ENCODE measurements at places on chromosomes 7 and 10.

GRCh38 chr10:133258818-133259601 is 17.7 kb downstream of the ADAM8 start:
- DNase-seq = peak; percentile 91

DNA sequence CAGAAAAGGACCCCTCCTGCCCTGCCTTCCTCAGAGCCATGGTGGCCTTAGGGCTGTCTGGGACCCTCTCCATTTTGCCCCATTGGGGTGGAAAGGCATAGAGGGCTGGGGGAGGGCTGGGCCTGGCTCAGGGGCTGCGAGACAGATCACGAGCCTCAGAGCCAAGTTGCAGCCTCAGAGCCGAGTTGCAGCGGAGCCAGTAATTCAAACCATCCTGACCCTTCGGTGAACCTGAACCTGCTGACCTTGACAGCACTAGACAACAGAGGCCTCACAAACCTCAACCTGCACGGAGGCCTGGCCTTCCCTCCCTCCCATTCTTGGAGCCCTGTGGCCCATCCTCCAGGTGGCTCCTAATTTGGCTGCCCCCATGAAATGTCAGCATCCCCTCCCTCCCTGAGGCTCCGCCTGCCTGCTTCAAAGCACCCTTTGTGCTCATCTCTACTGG is 45.4 kb downstream of the PAX2 start:
- DNase-seq = no peak

DNA sequence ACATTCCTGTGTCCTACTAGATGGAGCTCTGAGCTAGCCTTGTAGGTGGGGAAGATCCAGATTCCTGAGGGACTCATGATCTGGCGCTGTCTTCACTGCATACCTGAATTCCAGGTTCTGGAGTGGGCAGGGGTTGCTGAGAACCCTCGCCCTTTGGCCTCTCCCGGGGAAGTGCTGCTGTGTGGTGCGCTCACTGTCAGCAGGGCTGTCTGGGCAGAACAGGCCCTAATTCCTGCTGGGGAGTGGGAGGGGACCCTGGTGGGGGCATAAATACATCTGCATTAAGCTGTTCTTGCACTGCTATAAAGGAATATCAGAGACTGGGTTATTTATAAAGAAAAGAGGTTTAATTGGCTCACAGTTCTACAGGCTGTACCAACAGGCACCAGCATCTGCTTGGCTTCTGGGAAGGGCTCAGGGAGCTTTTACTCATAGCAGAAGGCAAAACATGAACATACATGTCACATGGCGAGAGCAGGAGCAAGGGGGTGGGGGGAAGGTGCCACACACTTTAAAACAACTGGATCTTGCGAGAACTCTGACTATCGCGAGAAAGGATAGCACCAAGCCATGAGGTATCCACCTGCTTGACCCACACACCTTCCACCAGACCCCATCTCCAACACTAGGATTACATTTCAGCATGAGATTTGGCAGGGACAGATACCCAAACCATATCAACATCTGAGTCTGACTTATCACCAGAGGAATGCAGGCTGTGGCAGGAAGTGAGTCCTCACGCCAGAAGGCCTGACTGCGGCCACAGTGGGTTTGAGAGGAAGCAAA is 115.0 kb downstream of the ADCY1 start:
- DNase-seq = no peak

- no peak for DNase-seq
Measured at GRCh38 chr7:116169060-116169459, 41.3 kb upstream of the TES start.

- DNase-seq = no peak
Measured at GRCh38 chr7:25663877-25664276, 435.6 kb upstream of the NPVF start.

DNA sequence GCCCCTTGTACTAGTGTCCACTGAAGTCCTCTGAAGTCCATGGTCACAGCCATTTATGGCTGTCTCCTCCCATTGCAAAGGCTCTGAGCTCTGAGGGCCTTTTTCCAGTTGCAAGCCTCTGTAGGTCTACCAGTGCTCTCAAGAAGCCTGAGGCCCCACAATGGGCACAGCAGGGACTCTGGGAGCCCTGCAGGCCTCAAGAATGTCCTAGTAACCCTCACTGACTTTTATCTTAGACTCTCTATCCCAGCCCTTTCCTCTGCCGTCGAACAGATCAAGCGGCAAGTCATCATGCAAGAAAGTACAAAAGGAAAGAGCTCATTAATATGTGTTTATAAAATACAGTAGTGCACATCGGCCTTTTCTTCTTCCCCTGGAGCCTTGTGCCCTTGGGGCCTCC is 23.4 kb downstream of the VWA2 start:
- DNase-seq = no peak

DNA sequence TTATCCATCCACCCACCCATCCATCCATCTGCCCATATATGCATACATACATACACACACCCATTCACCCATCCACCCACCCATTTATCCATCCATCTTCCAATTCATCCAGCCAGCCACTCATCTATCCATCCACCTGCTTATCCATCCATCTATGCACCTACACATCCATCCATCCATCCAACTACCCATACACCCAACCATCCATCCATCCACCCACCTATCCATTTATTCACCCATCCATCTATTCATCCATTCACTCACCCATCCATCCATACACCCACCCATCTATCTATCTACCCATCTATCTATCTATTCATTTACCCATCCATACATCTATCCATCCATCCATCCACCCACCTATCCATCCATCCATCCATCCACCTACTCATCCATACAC is 17.3 kb downstream of the TMEM72 start:
- DNase-seq = no peak

DNA sequence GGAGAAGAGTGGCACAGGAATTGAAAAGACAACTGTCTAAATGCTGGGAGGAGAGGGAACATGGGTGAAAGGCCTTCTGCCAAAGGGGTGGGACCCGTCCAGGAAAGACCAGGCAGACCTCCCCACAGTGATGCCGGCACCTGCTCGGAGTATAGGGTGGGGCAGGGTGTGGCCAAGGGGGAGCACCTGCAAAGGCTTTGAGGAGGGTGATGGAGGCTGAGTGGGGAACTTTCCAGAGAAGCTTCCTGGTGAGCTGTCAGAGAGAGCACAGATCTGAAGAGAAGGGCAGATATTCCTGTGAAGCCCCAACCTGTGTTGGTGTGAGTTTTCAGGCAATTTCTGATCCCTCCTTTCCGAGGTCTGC is 263.4 kb upstream of the GRB10 start:
- no peak for DNase-seq

- no peak for DNase-seq
Measured at GRCh38 chr7:55190511-55191160, 171.8 kb downstream of the EGFR start.

- no peak for DNase-seq
Measured at GRCh38 chr10:96077156-96077555, 33.8 kb downstream of the CCNJ start.

DNA sequence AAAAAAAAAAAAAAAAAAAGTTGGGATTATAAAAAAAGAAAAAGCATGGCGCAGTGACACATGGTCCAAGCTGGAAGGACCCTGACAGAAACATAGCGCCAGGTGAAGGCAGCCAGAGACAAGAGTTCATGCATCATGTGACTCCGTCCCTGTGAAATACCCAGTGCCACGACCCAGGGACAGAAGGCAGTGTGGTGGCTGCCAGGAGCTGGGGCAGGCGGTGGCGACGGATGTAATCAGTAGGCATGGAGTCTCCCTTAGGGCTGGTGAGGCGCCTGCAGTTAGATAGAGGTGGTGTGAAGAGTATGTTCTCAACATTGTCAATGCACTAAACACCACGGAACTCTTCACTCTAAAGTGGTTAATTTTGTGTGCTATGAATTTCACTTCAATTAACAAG is 43.9 kb downstream of the STK32C start:
- no peak for DNase-seq
